Erythroblast (primary cell): ENCODE measurements at places on chromosomes 11 and 22.

GRCh38 chr11:57763568-57763967 is 2.0 kb downstream of the CTNND1 start:
- DNase-seq, result peak; percentile 33

- peak; percentile 72 for DNase-seq
Observed at GRCh38 chr11:46616551-46617133, 385 bp downstream of the HARBI1 start.

DNA sequence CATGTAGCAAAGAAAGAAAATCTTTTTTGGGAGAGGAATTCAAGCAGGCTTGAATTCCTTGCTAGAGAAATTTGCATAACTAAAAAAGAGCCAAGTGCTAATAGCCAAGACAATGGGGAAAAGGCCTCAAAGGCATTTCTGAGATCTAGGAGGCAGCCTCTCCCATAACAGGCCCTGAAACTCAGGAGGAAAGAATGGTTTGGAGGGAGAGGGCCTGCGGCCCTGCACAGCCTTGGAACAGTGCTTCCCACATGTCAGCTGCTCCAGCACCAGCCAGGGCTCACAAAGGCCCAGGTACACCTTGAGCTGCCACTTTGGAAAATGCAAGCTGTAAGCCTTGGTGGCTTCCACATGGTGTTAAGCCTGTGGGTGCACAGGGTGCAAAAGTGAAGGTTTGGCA is 55.5 kb upstream of the TSPAN18 start:
- no peak for DNase-seq

DNA sequence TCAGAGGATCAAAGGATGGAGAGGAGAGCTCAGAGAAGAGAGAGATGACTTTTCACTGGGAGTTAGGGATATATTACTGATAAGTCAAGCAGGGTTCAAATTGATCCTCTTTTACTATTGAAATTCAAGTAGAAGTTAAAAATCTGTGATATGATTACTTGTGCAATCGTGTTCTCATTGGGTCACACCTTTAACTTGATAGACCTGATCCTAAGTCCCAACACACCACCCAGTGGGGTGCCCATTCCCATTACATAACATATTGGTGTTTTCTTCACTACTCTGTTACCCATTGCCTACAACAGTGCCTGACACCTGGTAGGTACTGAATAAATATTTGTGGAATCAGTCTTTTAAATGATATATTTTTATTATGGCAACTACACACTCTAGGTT is 66.4 kb upstream of the PICALM start:
- no peak for DNase-seq

DNA sequence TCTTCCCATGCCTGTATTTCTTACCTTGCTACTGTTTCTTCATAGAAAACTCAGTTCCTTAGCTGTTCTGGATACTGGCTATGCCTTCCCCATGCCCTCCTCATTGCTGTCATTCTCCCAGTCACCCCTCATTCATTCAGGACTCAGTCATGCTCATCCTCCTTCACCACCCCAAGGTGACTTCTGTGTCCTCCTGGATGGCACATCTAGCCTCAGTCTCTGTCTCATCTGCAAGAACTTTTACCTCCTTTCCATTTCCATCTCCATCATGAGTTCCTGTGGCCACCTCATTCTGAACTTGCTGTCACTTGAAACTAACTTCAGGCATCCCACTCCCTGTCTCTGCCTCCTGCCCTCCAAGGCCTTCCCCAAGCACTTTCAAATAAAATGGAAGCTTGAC is 42.3 kb downstream of the PANX1 start:
- no peak for DNase-seq
